ENCODE measurements at places on chromosomes 11 and 22.
A peak's percentile ranks its signal among the peaks of the same experiment; 100 is the strongest.

DNA sequence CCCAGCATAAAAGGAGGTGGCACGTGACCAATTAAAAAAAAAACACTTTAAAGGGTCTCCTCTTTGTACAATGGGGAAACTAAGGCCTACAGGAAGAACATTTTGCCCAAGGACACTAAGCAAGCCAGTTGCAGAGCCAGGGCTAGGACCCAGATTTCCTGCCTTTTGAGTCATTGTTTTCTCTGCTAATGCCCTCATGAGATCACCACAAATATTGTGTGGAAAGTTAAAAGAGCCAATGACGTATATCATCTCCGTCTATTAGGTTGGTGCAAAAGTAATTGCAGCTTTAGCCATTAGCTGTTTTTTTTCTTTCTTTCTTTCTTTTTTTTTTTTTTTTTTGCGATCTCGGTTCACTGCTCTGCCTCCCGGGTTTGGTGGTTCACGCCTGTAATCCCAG is 24.1 kb upstream of the LRRC32 start:
- no peak for DNase-seq

DNA sequence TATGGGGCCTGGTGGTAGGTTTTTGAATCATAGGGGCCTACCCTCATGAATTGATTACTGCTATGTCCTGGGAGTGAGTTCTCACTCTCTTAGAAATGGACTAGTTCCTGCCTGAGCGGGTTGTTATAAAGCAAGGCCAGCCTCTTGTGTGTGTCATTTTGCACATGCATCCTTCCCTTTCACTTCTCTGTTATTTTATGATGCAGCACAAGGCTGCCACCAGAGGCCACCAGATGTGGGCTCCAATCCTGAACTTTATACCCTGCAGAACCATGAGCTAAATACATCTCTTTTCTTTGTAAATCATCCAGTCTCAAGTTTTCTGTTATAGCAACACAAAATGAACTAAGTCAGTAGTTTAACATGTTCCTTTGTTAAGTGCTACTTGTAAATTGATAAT is 251.4 kb downstream of the BLID start:
- DNase-seq, result no peak

GRCh38 chr11:101692980-101693379 is 109.2 kb upstream of the TRPC6 start:
- DNase-seq, result no peak

DNA sequence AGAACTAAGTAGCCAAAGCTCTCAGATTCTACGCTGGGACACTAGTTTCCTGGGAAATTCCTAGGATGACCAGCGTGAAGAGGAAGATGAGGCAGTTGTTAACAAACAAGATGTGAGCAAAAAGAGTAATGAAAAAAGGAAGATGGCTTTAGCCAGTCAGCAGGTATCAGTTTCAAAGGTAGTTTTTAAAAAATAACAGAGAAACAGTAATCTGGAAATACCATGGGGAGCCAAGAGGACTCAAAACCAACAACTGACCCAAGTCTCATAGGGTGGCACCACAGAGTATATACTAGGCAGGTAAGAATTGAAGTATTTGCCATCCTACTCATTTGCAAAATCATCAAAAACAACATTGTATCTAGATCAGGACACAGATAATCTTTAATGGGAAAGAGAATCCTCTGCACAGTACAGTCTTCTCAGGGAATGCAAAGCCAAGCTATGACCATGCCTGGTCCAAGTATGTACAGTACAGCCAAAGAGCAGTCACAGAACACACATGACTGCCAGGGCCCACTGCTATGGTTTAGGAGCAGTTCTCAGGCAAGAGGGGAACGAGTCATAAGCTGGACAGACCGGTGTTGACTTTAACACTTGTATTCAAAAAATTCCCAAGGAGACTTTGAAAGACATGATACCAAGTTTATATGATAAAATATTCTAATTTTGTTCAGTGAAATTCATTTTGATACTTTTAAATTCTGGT is 20.6 kb downstream of the MSANTD4 start:
- no peak for DNase-seq

DNA sequence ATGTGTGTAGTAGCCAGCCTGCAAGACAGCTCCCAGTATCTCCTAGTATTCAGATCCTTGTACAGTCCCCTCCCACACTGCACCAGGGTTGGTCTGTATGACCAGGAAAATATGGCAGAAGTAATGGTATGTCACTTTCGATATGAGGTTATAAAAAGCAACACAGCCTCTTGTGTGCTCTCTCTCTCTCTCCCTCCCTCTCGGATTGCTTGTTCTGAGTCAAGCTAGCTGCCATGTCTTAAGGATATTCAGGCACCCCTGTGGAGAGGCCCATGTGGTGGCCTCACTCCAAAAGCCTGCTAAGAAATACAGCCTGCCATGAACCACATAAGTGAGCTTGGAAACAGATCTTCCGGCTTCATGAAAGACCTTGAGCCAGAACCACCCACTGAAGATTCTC is 25.4 kb downstream of the FXYD6 start:
- DNase-seq, result no peak

GRCh38 chr11:65895482-65895981 is 4.7 kb downstream of the FOSL1 start:
- DNase-seq, result no peak

- DNase-seq, result peak; percentile 61
Observed at GRCh38 chr11:117855912-117856651, 20.4 kb downstream of the FXYD6 start.

DNA sequence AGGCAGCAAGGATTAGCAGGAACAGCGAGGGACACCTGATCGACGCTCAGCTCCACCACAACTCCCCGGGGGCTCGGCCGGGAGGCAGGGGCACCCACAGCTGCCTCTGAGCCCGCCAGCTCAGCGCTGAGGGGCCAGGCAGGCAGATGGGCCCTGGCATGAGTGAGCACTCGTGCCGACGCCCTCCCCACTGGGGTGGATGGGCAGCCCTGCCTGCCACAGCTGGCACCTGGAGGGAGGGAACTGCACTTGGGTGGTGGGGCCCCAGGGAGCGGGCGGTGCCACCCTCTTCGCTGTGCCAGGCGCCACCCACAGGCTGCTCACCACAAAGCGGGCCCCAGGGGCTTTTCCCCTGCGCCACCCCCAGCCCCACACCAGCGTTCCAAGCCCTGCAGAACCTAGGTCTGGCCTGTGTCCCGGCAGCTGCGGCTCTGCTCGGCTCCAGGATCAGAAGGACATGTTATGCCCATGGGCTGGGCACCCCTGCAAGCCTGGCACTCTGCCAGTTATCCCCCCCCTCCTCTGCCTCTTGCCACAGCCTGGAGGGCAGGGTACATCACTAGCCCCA is 28.8 kb downstream of the WNT7B start:
- DNase-seq, result no peak

DNA sequence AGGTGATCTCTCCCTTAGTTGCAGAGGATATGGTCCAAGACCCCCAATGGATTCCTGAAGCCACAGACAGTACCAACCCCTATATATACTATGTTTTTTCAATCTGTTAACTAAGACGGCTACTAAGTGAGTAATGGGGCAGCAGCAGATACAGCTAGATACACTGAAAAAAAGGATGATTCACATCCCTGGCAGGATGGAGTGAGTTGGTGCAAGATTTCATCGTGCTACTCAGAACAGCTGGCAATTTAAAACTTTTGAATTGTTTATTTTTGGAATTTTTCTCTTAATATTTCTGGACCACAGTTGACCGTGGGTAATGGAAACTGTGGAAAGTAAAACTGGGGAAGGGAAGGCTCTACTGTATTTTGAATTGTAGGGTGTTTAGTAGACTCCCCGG is 17.0 kb upstream of the TMEM218 start:
- DNase-seq, result no peak

- no peak for DNase-seq
Observed at GRCh38 chr11:131042041-131042390, 125.7 kb upstream of the SNX19 start.

DNA sequence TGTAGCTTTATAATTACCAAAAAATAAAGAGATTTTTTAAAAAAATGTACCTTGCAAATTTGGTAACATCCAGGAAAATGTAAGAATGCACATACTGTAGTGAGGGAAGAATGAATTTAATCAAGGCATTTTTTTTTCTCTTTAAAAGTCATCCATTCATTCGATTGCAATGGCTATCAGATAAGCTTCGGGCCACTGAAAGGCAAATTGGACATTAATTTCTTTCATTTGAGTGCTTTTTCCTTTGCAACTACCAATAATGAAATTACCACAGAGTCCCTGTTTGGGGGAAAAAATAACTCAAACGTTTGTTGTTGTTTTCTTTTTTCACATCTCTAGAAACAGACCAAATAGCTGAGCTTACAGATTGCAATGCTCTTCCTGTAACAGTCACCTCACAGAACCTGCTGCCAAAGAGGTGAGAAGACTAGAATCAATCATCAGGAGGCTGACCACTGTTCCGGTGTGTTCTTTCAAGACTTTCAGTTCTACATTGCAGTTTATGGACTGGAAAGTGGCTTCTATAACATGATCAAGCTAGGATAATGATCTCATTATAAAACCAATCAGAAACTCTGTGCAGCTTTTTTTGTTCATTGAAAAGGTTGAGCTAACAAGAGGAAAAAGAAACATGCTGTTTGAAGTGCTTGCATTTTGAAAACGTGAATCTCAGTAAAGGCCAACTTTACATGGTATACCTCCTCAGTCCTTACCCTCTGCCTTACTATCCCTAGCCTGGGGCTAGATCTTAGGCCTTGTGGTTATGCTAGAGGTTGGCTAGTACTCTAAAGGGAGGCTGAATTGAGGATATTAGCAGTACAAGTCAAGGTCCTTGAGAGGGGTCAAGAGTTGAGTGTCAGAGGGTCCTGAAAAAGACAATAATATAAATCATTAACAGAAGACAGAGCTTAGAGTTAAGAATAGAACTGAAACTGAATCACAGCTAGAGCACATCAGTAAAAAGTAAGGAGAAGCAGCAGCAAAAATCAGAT is 1276.1 kb downstream of the LRRC4C start:
- DNase-seq, result no peak

- no peak for DNase-seq
Observed at GRCh38 chr11:12109591-12110196, 696 bp upstream of the MICAL2 start.

GRCh38 chr11:61908730-61909316 is 8.5 kb downstream of the RAB3IL1 start:
- no peak for DNase-seq

DNA sequence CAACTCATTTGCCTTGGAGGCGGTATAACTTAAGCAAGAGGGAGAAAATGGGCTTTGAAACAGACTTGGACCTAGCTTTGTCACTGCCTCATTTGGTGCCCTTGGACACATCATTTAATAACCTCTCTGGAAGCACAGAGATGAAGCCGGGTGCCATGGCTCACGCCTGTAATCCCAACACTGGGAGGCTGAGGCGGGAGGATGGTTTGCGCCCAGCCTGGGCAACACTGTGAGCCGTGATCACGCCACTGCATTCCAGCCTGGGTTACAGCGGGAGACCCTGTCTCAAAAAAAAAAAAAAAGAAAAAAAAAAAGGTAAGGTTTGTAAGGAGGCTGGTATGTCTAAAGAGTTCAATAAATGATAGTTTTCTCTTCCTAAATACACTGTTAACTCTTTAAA is 806 bp downstream of the COA4 start:
- no peak for DNase-seq

DNA sequence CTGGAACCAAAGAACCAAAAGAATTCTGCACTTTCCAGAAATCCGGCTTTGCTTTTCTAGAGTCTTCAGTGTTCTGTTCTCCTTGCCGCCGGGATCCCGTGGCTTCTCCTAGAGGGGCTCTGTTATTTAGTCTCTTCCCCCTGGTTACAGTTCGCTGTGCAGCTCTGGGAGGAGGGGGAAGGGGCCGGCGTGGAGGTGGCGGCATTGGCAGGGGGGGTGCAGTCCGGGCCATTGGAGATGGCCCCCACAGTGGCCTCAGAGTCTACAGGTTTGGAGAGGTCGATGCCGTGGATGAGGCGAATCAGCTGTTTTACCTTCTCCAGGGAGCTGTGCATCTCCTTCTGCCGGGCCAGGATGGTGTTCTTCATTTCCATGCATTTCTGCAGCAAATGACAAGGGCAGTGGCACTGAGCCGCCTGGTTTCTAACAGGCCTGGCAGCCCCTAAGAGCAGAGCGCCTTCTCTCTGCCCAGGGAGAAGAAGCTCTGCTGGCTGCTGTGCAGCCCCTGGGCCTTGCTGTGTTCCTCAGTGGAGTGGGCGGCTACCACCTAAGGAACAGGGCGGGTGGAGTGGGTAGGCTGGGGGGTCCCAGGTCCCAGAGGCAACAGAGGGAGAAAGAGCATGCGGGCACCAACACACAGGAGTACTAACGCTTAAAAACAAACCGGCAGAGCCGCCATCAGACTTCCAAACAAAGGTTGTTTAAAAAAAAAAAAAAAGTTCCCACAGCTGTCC is 11.6 kb downstream of the LARGE2 start:
- no peak for DNase-seq

DNA sequence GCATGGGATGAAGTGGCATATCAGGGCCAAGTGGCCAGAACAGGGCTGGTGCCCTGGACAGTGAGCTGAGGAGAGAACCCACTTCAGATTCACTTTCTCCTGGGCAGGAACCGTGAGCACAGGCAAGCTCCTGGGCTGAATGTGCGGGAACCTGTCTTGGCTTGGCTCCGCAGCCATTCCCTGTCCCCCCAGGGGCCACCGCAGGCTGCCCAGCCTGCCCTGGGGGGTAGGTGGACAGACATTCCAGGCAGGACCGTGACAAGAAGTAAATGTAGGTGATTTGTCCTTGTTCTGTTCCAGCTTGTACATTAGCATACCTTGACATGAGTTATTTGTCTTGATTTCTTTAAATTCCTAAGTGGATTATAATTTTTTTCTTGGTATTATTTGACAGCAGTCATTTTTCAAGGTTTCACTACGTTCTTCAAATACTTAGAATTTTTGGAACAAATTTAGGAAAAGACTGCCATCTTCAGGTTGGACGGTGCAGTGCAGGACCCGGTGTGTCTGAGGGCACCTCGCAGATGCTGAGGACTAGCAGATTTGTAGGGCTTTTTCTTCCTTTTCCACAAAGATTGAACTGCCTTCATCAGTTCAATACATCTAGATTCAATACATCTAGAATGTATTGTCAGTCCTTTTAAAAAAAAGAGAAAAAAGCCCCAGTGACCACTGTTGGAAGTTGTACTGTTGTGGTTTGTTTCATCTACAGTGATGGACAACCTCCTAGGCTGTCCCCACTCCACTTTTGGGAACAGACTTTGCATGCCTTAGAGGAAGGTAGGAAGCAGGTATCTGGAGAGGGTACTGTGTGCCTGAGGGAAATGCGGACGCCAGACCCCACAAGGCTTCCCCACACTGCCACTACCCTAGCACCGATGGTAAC is 115.1 kb upstream of the RASSF10 start:
- DNase-seq, result peak; percentile 76

DNA sequence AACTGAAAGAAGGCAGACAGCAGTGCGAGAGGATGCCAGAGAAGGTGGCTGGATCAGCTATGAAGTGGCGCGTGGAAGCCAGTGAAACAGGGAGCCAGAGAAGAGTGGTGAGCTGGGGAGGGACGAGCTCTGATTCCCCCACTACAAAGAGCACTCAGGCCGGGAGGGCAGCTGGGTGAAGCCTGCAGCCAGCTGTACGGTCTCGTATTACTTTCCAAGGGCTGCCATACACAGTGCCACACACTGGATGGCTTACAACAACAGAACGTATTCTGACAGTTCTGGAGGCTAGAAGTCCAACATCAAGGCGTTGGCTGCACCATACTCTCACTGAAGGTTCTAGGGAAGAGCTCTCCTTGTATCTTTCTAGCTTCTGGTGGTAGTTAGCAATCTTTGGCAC is 47.1 kb upstream of the WNT11 start:
- DNase-seq, result no peak

All from NCI-H1417 (cell line).